BJ (cell line): ENCODE measurements at places on chromosomes 1 and 21.

GRCh38 chr1:89069951-89070350 is 4.9 kb upstream of the GBP1 start:
- no peak for DNase-seq

GRCh38 chr1:45001011-45001481 is 10.1 kb downstream of the HECTD3 start:
- DNase-seq: no peak

GRCh38 chr1:153393926-153394325 is 3.1 kb upstream of the S100A8 start:
- no peak for DNase-seq

DNA sequence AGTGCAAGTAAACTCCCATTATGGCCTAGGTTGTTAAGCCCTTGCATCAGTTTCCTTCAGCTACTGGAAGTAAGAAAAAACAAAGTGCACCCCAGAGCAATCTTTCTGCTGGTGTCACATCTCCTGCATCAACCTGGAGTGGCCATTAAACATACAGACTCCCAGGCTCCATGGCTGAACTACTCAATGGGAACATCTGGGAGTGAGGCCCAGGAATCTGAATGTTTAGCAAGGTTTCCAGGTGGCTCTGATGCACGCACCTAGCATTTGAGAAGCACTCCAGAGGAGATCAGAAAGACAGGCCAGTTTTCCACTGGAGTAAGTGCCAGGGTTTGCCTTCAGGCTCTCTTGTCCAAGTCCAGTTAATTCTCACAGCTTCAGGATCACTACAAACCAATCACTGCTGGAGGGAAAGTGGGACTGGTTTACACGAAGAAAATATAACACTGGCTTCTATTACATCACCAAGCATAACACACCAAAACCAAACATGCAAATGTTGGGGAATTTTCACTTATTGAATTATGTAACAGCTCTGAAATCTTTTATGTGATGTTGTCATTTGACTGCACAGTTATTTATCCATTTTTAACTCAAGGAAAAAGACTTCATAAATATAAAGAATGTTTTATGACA is 22.3 kb upstream of the ABCA4 start:
- DNase-seq: no peak

- no peak for DNase-seq
These were observed 408.8 kb downstream of the MATN1 start for GRCh38 chr1:30314591-30314990.
